CD4-positive, alpha-beta T cell treated with Interleukin-6 at 100 ng/mL for 8 hours (primary cell): ENCODE measurements at places on chromosomes 4 and X.

DNA sequence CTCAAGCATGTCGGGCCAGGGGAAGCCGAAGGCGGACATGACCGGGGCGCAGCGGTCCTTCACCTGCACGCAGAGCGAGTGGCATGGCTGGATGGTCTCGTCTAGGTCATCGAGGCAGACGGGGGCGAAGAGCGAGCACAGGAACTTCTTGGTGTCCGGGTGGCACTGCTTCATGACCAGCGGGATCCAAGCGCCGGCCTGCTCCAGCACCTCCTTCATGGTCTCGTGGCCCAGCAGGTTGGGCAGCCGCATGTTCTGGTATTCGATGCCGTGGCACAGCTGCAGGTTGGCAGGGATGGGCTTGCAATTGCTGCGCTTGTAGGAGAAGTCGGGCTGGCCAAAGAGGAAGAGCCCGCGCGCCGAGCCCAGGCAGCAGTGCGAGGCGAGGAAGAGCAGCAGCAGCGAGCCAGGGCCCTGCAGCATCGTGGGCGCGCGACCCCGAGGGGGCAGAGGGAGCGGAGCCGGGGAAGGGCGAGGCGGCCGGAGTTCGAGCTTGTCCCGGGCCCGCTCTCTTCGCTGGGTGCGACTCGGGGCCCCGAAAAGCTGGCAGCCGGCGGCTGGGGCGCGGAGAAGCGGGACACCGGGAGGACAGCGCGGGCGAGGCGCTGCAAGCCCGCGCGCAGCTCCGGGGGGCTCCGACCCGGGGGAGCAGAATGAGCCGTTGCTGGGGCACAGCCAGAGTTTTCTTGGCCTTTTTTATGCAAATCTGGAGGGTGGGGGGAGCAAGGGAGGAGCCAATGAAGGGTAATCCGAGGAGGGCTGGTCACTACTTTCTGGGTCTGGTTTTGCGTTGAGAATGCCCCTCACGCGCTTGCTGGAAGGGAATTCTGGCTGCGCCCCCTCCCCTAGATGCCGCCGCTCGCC is at the start of gene SFRP2:
Gene SFRP2 (minus strand): TSS at position 671 of the 864 bp plus-strand sequence. CDS start 248 bp downstream, at position 423.
- DNase-seq = no peak

GRCh38 chr4:185532293-185532692 is 3.0 kb downstream of the PDLIM3 start:
- DNase-seq = no peak

DNA sequence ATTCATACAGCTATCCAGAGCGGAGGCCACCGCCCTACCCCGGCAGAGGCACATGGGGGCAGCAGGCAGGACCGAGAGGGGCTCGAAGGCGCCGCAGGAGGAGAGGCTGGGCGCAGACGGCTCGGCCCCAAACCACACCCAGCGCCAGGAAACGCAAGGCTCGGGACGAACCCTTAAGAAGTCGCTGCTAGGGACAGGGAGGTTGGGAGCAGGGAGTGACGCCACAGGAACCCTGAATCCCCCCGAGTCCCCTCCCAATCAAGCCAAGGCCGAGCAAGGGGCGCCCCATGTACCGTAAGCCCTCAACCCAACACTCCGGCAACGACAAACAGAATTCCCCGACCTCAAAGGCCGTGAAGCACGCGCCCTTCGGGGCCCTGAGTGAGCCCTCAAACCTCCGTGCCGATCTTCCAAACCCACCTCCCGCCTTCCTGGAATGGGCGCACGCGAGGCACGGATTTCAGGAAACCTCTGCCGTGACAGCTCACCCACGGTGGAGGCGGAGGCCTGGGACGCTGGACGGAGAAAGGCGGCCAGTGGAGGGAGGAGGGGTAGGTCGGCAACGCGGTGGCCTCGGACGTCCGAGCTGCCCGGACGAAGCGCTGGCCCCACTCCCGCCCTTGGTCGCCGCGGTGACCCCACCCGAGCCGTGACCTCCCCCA is 1.8 kb downstream of the ZFYVE28 start:
- DNase-seq = no peak

- DNase-seq = no peak
Observed at GRCh38 chrX:141638550-141638949, 49.0 kb downstream of the SPANXA2 start.

DNA sequence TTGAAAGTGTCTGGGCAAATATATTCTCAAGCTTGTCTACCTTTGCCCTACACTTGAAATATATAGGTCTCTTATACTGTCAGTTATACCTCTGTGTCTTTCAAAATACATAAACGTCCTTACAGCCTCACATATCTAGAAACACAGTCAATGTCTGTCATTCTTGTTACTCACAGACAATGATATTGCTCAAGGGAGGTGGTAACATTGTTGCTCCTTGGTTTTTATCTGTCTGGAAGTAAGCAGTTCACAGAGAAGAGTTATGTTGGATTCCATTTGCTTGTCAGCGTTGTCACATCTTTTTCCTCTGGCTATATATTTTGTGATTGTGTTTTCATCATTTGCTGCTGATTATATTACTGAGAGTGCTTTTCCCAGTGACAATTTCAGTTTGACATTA is 1528.9 kb downstream of the PCDH7 start:
- DNase-seq = no peak
